ENCODE measurements at places on chromosomes 7 and 10.

GRCh38 chr10:43044448-43044921 is 32.4 kb upstream of the RET start:
- no peak for DNase-seq

DNA sequence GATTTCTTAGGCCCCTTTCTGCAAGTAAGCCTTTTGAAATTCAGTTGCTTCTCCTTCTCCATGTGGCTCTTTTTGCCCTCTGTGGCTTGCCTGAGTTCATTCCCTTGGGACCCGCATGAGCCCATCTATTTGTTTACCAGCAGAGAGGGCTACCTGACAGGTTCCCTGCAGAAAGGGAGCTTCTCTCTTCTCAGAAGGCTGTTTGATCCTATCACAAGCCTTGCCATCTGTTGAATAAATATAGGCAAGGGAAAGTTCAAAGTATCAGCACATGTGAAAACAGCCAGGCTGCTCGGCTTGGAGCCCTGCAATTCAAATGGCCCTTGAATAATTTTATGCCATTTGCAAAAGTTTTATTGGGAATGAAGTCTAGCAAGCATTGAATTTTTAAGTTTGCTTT is 720.2 kb upstream of the FZD8 start:
- no peak for DNase-seq

DNA sequence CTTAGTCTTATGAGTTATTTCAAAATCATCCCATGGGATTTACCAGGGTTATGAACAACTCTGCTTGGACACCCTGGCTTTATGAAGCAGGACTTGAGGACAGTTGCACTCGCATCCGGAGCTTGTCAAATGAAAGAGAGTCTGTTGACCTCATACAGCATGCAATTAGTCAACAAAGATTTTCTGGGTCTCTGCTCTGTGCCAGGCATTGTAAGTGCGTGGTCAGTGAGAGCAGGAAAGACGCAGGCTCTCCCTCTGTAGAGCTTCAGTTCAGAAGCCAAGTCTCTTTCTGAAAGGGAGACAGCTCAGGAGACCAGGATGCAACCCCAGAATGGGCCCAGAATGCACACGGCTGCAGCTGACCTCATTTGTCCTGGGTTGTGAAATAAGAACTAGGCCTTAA is 45.5 kb upstream of the DMBT1 start:
- peak; percentile 76 for DNase-seq

DNA sequence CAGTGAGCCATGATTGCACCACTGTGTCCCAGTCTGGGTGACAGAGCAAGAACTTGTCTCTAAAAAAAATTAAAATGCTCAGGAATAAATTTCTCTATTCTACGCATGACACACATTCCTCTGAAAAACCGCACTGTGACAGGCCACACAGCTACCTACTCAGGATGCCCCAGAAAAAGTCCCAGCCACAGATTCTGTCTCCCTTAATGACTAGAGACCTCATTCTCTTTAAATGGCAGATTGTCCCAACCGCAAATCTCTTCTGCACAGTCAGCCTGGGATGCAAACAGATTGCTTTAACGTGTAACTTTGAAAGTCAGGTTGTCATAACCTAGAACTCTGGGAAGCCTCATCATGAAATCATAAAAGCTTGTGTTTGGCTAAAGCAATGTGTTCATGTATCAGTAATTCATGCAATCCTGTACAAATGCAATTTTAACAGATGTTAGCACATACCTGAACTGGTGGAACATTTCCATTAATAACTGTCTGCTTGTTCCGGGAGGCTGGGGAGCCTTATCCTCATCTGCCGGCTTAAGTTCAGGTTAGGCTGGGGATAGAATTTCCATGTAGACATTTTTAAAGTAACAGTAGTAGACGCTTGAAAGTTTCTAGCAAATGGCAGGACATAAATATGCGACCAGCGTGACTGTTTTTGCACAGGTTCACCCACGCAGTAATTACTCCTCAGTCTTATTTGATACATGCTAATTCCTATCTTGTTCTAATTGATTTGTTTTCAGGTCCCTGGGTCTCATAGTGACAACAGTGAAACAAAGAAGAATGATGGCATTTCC is 26.2 kb upstream of the MSRB2 start:
- no peak for DNase-seq

DNA sequence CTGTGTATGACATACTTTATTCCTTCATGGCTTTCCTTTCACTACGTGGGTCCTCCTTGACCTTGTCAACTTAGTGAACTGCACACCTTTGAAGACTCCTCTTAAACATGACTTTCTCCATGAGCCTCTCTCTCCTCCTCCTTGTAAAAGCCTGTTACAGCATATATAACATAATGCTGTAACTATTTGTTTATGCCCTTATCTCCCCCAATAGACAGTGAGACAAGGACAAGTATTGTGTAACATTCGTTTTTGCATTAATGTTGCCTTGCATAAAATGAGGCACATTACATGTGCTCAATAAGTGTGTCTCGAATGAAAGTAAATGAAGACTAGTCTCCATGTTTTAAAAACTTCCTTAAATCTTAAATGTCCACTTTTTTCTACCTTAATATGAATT is 4.3 kb upstream of the LAMB1 start:
- no peak for DNase-seq

DNA sequence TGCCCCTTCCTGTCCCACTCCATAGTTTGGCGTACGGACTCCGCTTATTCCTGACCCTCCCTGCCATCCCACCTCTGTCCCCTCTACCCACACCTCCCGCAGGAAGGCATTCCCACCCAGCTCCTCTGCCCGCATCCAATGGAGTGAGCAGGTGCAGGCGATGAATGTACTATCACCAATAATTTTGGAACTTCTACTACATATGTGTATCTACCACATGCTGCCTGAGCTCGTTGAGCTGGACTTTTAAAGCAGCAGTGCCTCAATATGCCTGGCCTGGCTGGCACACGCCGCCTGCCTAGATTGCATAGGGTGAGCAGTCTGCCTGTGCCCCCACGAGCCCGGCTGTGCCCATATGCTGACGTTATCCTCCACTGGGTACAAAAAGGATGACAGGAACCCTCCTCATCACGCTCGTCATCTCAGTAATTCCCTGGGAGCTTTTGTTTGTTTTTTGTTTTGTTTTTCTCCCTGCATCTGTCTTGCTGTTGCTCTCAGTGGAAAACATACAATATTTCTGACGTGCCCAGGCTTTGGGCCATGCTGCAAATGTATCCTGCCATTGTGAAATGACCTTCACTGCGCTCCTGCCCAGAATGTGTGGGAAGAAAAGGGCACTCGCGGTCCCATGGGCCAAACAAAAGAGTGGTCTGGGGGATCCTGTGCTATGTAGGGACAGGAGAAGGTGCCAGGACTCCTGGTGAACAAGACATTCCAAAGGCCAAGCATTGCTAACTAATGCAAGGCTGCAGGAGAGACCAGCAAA is 302.8 kb downstream of the PTPRN2 start:
- no peak for DNase-seq

- no peak for DNase-seq
Measured at GRCh38 chr7:45583296-45583695, 9.1 kb downstream of the ADCY1 start.

DNA sequence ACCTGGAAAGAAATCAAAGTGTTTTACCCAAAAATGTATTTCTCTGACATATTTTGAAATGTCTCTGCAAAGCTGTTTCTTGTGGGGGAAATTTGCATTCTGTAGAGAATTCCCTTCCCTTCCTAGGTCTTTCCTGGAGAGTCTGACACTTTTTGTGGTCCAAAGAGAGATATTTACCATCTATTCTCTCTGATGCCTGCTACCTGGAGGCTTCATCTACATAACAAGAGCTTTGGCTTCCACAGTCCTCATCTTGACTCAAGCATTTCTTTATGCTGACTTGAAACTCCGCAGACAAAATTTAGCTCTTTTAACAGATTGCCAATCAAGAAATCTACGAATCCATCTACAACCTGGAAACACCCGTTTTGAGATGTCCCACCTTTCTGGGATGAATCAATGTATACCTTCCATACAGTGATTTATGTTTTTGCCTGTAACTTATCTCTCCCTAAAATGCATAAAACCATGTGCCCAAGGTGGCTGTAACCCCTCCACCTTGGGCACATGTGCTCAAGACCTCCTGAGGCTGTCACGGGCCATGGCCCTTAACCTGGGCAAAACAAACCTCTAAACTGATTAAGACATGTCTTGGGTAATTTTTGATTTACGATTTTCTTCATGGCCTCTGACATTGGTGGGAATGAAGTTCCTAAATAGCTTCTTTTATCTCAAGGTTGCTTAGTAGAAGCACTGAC is 334.7 kb downstream of the GALNT17 start:
- DNase-seq: no peak

GRCh38 chr7:74101061-74101681 is 17.6 kb downstream of the LIMK1 start:
- peak; percentile 28 for DNase-seq

GRCh38 chr7:142749218-142749993 is at the start of gene PRSS1:
PRSS1 (plus strand) TSS chr7:142749472; CDS start chr7:142749485, 13 bp downstream.
- DNase-seq: no peak

DNA sequence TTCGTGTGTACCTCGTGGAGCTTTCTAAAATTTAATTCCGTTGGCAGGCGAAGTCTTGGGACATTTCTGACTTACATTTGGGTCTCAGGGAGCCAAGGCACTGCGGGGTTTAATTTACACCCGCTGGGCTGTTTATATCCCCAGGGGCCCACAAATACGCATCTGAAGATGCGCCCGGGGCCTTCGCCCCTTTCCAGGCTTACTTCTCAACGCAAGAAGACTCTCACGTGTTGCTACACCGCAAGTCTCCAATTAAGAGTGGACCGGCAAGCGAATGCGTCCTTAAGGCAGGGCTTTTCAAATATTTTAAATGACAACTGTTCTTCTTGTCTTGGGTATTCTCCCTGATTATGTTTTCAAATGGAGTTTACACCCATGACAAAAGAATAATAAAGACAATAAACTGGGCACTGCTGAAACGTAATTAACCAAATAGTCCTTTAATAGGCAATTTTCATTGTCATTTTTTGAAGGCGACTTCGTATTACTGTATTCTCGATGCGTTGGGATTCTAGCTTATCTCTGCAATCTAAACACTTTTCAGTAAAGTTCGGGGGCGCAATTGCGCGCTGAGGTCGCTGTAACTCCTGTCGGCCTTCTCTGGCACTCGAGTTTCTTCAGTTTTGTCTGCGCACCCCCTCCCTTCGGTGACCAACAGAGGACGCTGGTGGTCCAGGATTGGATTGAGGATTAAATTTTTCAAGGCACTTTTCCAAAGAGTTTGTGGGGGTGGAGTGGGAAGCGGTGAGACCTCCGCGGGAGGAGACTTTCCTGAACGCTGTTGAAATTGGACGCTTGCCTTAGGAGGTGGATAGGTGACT is 837 bp upstream of the IGFBP3 start:
- no peak for DNase-seq

- no peak for DNase-seq
Measured at GRCh38 chr7:30616318-30616717, 21.6 kb downstream of the GARS1 start.

- peak; percentile 78 for DNase-seq
Measured at GRCh38 chr10:87861566-87861952, 1.8 kb downstream of the KLLN start.

GRCh38 chr7:101231644-101232043 is 6.0 kb downstream of the CLDN15 start:
- DNase-seq: no peak

DNA sequence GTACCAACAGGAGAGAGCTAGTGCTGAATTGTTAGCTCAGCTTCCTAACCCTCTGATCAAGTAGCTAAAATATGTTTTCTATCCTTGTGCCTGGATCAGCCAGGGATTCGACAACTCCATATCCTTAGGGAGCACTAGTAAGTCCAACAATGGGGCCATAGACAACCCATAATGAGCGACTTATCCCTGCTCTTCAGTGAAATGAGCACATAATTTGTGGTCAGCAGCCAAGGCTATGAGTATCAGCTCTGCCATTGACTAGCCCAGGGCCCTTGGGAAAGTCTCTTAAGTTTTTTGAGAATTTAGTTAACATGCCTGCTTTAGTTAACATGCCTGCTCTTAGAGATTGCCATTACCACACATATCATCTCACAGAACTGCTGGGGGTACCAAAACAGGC is 39.3 kb downstream of the COL1A2 start:
- no peak for DNase-seq

DNA sequence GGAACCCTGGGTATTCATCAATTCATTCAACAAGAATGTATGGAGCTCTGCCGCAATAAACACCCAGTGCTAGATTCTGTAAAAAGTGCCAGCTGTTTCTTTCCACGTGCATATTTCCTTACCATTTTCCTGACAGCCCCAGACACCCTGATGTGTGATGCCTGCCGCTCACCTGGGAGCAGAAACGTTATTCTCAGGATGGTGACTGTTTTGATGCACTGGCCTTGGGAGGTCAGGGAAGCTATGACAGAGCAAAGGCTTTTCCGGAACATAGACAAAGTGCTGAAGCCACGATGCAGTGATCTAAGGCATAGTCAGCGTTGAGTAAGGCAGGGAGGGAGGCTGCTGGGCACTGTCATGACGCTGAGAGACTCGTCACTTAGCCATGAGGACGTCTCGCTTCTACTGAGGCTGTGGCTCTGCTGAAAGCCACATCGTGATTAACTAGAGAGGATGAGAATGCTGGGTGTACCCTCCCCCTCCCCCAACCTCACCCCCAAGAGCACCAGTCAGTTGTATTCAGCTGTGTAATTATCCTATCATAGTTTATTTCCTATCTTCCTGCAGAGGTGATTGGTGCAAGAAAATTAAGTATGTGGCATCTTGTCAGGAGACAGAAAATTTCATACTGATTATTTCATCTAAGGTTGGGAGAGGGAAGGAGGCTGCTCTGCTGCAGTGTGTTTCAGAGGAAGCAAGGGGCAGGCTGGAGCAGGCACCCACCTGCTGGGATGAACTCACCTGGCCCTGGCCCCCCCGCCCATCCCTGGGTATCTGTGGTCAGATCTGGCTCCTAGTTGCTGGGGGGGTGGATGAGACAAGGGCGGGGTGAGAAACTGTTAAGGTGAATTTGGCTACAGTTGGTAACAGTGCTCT is 48.8 kb upstream of the SMNDC1 start:
- DNase-seq: peak; percentile 90

- no peak for DNase-seq
Measured at GRCh38 chr7:5282543-5283316, at the start of gene SLC29A4. SLC29A4 (plus strand) TSS chr7:5282943; CDS start chr7:5287817, 4,874 bp downstream.

DNA sequence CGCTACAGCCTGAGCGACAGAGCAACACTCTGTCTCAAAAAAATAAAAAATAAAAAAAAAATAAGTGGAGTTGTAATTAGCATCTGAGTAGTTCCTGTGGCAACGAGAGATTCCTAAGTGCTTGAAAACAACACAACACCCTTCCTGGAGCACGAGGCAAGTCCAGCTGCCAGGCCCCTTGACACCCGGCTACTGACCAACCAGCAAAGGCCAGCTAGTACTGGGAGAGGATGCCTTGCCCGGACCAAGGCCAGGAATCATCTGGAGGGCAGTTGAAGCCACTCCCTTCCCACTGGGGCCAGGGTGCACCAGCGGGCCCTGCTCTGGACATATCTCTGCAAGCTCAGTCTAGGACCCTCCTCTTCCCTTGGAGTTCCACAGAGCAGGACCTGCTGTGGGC is 536 bp downstream of the C10orf105 start:
- no peak for DNase-seq

DNA sequence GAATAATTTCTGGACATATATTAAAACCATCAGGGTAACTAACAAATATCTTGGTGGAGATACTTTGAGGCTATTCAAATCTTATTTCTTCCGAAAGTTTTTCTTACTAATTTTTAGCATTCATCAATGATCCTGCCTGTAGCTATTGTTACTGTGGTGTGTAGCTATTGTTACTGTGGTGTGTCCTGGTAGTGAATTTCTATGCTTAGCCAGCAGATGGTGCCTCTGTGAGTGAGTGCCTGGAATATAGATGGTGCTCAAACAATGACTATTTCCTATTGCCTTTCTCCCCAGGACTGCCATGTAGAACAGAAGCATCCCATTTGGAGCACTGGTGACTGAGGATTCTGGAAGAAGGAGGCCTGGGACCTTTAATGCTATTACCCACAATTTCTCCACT is 245.7 kb downstream of the CCSER2 start:
- DNase-seq: no peak

- DNase-seq: no peak
Measured at GRCh38 chr7:117875566-117875965, 2.3 kb upstream of the CTTNBP2 start.

Measured in skeletal muscle cell (primary cell).